ENCODE measurements at places on chromosomes 7 and 10. TPM values are rescaled to one million over a fixed set of nuclear protein-coding genes. Genes with fewer than 3 reads are reported as not detected.

Gene DNAJC12
- polyA plus RNA-seq, result 5.8 TPM

DNA sequence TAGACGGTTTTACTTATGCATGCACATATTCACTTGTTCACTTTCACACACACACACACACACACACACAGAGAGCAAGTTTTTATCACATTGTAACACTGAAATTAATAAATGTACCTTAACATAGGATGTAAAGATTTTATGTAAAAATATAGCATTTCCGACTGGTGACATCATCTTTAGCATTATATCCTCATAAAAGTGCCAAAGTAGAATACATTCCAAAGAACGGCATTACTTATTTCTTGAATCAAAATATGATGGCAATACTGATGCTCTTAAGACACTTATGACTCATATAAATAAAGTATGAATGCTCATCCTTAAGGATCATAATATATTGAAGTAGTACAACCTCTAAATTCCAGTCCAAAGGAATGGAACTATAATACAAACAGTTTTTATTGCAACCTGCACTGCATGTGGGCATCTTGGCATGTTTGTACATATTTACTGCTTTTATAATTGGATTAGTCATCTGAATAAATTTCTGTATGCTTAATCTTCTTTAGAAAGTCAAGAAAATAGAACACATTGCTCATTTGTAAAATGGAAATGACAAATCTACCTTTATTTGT, 290.0 kb upstream of the SEMA3A start:
- DNase-seq, result no peak

- no peak for DNase-seq
Measured at GRCh38 chr10:17231788-17232187, 3.7 kb downstream of the VIM start.

DNA sequence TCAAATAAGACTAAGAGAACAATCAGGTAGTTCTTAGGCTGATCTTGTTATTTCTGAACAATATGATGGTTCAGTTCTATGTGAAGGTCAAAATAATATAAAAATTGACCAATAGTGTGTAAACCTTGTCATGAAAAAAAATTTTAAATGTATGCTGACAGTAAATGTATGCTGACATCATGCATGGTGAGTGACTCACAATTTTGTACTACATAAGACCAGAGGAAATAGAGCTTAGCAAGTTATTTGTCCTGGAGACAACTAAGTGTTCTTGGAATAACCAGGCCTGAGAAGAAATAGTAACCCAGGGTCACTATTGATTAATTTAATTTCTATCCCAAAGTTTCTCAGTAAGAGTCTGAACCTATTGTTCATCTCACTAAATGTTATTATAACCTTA, 182.2 kb upstream of the PCDH15 start:
- no peak for DNase-seq

- DNase-seq, result no peak
Measured at GRCh38 chr10:51112013-51112412, 37.7 kb downstream of the PRKG1 start.

- peak; percentile 30 for DNase-seq
Measured at GRCh38 chr10:387909-388660, 252.8 kb downstream of the ZMYND11 start.

DNA sequence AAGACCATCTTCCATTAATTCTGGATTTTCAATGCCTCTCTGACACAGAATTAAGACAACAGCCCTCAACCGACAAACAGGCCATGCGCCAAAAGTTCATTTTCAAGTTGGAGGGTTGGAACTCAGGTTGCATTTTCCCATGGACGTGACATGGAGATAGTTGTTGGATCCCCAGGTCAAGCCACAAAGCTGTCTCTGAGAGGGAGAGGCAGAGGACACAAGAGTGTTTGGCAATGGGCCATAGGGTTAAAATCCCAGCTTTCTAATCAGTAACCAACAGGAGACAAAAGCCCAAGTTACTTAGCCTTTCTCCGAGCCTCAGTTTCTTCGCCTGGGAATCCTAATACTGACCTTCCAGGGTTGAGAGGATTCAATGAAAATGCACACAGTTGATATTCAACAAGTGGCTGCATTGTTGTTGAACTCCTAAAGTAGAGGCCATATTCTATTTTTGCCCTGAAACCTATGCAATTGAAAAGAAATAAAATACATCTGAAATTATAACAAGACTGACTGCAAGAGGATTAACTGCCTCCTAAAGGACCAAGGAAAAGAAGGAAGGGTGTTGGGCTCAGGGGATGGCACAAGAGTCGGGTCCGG, 44.3 kb downstream of the SORBS1 start:
- no peak for DNase-seq
